CD4-positive, alpha-beta T cell treated with Interleukin-10 for 1 hour (primary cell): ENCODE measurements at places on chromosomes 6 and 20.
A peak's percentile ranks its signal among the peaks of the same experiment; 100 is the strongest.

- no peak for DNase-seq
These were observed 104.8 kb upstream of the EYA4 start for GRCh38 chr6:133136177-133136880.

GRCh38 chr6:169827290-169827717 is 75.9 kb downstream of the ERMARD start:
- no peak for DNase-seq

GRCh38 chr6:140670021-140670420 is 1295.6 kb upstream of the CITED2 start:
- no peak for DNase-seq

GRCh38 chr6:159934181-159934580 is 34.7 kb upstream of the IGF2R start:
- DNase-seq = no peak

- DNase-seq = no peak
These were observed 93.6 kb upstream of the ADGRF1 start for GRCh38 chr6:47135772-47136171.

DNA sequence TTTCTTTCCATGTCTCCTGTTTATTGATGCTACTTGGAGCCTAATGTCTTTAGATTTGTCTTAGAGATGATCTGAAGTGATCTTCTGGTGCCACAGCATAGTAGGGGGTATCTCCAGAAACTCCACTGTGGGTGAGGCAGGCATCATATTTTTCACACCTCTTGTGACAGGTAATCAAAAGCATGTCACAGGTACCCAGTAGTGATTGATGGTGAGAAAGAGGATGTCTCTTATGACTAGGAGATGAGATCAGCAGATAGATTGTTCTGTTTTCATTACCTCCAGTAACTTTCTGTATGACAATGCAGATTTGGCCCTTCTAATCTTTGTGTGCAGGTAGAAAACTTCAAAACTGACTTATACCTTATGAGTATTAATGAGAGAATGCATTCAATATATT is 13.5 kb downstream of the NCOA7 start:
- DNase-seq = peak; percentile 35

DNA sequence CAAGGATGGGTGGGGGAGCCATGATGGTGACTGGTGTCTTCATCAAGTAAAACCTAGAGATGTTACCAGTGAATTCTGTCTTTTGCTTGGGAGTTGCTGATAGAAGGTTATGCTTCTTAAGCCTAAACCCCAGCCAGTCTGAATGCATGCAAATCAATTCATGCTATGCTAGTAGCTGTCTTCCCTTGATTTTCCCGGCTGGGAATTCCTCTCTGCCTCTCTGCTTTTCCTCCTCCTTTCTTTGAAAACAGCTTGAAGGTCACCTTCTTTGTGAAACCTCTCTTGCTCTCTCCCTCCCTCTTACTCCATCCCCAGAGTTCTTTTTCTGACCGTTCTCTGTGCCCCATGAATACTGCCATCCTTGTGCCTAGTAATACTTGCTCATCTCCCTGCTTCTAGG is 58.9 kb downstream of the TMEM200A start:
- DNase-seq = no peak

DNA sequence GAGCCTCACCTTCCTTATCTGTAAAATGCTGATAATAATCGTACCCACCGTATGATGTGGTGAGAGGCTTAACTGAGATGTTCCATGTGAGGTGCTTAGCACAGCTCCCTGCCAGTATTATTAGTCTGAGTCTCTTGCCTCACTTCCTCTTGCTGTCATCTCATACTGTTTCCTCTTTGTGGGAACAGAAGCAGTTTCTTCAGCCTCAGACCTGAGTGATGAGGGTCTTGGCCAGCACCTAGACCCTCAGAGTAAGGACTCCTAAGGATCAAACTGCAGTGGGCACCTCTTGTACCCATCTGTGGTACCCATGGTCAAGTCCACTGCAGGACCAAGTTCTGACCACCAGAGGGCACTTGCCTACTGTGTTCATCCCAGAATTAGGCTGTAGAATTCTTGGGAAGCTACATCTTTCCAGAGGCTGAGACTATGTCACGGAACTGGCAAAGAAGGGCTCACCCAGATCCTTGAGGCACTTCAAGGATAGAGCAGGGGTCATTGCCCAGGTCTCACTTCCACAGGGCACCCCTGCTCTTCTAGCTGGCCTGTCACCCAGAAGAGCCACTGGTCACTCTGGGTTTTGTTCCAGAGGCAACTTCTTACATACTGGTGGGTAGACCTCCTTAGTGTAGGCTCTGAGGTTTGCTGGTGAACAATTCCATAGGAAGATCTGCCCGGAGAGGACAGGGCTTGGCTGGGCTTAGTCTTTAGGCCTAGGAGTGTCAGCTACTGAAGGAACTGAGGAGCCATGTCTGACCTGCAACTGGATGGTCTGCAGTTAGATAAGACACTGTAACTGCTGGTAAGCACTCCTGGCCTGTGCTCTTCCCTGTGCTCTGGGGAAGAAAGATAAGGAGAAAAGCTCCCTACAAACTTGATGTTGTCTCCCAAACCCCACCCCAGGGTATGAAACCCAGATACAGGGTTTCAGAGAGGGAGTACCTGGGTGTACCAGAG is 20.6 kb upstream of the SGK2 start:
- DNase-seq = peak; percentile 43

DNA sequence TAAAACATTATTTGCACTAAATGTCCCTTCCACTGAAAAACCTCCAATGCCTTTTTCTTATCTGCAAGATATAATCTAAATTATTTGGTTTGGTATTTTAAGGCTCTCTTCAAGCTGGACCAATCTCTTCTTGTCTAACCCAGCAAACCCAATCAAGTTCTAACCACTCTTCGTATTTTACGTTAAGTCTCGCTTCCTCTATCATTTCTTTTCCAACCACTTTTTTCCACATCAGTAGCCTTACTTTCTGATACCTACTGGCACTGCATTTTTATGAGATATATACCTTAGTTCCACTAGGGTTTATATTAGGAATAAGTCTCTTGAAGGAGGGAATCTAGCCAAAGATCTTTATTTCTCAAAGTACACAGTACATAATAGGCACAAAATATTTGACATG is 19.1 kb downstream of the FBXL4 start:
- DNase-seq = no peak

GRCh38 chr6:5556011-5556410 is 294.7 kb downstream of the FARS2 start:
- no peak for DNase-seq

- DNase-seq = peak; percentile 51
These were observed 289 bp downstream of the FOXP4 start for GRCh38 chr6:41546475-41546865.

GRCh38 chr20:1242530-1242929 is 16.7 kb downstream of the RAD21L1 start:
- DNase-seq = no peak
